ENCODE measurements at places on chromosomes 7 and 10.

GRCh38 chr7:152865011-152865410, 105.5 kb downstream of the ACTR3B start:
- no peak for DNase-seq

- no peak for DNase-seq
Measured at GRCh38 chr10:101066896-101067355, 5.1 kb downstream of the KAZALD1 start.

DNA sequence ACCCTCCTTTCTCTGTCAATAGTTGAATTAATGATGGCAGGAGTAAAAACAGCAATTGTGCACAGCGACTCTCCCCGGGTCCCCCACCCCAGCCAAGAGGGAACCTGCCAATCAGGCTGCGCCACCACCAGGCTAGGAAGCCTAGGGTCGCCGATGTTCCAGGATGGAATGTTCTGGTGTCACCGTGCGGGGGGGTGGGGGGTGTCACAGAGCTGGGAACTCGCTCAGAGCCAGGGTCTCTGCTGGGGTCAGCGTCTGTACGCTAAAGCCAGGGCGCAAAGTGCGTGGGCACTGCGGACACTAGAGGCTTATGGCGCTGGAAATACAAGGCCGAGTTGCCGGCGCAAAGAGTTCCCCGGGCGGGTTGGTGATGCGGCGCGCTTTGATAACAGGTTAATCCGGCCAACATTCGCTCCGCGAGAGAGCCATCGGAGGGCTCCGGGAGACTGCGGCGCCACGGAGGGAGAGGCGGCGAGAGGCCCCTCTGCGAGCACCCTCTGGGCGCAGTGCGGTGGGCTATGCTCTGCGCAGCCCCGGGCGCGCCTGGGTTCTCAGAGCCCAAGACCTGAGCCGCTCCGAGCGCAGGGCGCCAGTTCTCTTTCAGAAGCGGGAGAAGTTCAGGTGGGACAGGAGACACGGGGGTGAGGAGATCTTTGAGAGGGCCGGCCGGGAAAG, 192.3 kb downstream of the EMX2 start:
- DNase-seq = no peak

- DNase-seq = no peak
Measured at GRCh38 chr10:30861221-30861620, 170.4 kb downstream of the ZNF438 start.

DNA sequence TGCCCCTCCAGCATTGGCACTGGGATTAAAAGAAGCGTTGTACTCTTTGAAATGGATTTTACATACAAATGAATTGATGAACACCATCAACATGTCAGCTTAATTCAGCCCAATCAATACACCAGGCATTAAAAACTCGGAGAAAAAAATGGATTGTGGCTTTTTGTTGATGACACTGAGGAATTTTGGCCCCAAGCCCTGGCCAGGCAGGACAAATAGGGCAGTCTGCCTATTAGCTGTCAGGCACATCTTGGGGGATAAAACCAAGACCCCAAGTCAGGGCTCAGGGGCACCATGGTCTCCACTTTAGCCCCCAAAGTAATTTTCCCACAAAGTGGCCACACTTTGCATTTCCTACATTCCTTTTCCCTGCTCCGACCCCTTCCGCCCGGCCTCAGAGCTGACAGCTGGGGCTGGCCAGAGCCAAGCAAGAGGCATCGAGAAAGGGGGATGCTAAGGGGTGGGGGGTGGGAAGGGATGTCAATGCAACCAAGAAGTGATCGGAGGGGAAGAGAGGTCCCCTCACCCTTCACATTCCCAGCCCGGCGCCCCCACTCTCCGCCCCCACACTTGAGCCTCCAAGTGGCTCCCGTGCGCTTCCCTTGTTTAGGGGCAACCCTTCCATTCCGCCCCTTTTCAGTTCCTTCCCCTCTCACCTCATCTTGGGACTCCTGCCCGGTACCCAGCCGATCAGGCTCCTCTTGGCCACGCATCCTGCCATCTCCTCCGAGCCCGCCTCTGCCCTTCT, 711 bp downstream of the HIP1 start:
- no peak for DNase-seq
